Activated CD4-positive, alpha-beta T cell treated with anti-CD3 and anti-CD28 coated beads, Interleukin-2, amount 10 ng/mL, durations not matched to agents 24 days and 14 days (primary cell): ENCODE measurements at places on chromosomes 11 and 22. TPM values are rescaled to one million over a fixed set of nuclear protein-coding genes. Genes with fewer than 3 reads are reported as not detected.

The OR5D14 gene
- not detected in 2 replicates for total RNA-seq

The TEX54 gene
- 0.79 and 2.0 TPM in 2 replicates for total RNA-seq

The CDC42BPG gene
- total RNA-seq = 0.05 TPM in 2 replicates

The CECR2 gene
- 0.09 and 0.14 TPM in 2 replicates for total RNA-seq

The BIRC2 gene
- total RNA-seq = 27.8 and 30.8 TPM in 2 replicates

The HORMAD2 gene
- total RNA-seq = not detected in 2 replicates

The BTG4 gene
- not detected in 2 replicates for total RNA-seq

The CRYAB gene
- not detected in 2 replicates for total RNA-seq

The PDGFB gene
- 2.2 and 2.3 TPM in 2 replicates for total RNA-seq

The PGR gene
- not detected in 2 replicates for total RNA-seq

GRCh38 chr11:8813658-8814057, 97.3 kb upstream of the AKIP1 start:
- DNase-seq = peak; percentile 78

DNA sequence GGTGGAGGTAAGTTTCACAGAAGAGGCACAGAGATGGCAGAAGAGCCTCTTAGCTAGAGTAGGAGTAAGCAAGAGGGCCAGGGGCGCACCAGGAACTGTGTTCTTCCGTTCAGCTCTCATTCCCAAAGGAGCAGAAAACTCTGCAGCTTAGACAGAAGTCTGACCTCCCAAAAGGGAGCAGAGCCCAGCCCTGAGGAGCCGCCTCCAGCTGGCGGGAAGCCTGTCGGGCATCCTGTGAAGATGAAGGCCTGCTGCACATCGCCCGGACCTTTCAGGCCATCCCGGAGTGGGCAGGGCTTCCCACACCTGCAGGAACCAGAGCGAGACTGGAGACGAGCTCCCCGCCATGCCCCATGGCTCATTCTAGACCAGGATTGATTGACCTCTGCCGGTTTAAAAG, 1102.8 kb downstream of the BRD1 start:
- no peak for DNase-seq

- peak; percentile 81 for DNase-seq
Observed at GRCh38 chr22:21624120-21624879, 5.5 kb downstream of the YDJC start.

DNA sequence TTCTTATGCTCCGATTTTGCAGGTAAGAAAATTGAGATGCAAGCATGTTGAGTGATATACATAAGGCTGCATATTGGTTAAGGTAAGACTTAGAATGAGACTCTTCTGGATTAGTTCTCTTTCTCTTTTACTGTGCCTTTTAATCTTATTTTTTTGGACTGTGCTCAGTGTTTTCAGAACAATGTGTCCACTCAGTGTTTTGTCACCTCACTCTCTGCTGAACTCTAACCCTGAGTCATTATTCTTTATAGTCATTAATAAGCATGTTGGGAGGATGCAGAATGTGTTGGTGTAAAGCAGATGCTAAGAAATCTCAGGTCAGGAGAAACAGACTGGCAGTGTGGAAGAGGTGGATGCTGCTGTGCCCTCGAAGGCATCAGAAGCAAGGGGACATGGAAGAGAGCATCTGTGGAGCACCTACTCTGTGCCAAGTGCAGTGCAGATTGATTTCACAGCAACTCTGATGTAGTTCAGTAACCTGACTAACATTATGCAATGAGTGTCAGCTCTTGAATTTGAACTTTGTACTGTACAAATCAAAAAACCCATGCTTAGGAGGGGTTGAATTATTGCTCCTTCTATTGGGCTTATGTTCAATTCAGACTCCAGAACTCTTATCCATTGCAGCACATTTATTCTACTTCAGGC, 80.7 kb upstream of the LARGE1 start:
- no peak for DNase-seq

- DNase-seq = peak; percentile 49
Observed at GRCh38 chr11:6566704-6567370, 36.6 kb downstream of the RRP8 start.

- peak; percentile 81 for DNase-seq
Observed at GRCh38 chr11:71489311-71490043, 36.5 kb downstream of the NADSYN1 start.

DNA sequence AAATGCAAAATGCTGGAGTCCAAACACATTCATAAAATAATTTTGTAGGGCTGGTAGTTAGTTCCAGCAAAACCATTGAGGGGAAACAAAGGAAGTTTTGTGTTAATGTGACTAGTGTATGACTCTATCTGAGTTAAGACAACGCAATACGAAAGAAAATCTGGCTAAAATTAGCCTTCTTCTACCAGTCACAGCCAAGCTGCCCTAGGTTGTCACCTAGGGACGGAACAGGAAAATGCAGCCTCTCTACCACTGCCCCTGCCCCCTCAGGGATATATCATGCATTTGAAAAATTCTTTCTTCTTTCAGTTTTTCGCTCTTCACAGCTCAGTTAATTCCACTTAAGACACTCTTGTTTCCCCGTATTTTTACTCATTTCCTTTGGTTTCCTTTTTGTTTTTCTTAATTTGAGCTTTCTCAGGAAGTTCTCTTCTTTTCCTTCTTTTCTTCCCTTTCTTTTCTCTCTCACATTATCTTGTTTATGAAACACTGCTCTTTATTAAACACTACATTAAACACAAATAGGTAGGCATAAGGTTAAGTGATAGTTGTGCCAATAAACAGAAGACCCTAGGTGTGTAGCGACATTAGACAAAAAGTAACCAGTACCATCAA, 30.6 kb downstream of the KIRREL3 start:
- no peak for DNase-seq

DNA sequence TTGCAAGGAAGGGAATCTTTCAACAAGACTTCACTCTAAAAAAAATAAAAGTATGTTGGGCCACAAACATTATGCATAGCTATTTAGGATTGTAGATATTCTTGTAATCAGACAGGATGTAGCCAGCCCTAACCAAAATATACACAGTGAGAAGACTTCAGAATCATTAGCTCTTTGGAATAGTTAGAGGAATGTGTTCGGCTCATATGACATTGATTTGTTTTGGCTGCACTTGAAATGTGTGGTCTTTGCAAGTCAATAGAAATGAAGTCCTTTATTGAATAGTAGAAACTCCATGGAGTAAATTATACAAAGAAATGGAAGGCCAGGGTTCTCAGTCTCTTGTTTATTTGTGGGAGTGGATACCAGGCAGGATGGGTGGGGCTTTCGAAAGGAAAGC, 692.1 kb downstream of the NTM start:
- DNase-seq = no peak

DNA sequence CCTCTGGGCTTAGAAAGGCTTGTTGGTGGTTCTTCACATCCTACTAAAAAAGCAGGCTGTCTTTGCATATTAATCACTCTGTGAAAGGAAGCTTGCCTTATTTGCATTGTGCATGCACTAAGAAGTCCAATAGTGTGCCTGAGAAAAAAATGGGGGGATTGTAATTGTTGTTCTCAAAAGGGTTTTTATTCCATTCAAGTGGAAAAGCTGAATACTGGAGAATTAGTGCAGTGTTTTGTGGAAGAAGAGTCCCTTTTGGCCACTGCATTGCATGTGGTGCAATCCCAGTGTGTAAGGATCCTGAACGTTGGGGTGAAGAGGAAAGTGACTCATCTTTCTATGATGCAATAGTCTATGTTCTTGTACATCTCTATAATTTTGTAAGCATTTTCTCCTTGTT, 16.5 kb downstream of the NCAM1 start:
- DNase-seq = no peak

- no peak for DNase-seq
Observed at GRCh38 chr11:105181521-105181920, 42.0 kb upstream of the CARD18 start.

GRCh38 chr11:11960687-11961086, 47.7 kb downstream of the DKK3 start:
- peak; percentile 80 for DNase-seq

GRCh38 chr11:79062814-79063762, 377.7 kb downstream of the TENM4 start:
- DNase-seq = no peak

DNA sequence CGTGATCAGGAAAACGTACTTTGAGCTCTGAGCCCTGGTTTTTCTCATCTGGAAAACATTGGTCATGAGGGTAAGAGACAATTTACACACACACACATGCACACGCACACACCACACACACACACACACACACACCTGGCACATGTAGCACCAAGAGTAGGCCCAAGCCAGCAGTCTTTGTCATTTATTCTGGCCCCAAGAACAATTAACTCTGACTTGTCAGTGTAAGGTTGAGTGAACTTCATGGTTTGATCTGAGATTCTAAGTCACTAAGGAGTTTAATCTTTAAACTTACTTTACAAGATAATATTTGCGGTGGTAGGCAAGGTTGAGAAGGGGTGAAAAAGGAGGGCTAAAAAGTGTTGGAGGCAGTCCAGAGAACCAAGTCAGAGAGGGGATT, 44.1 kb downstream of the MMP20 start:
- DNase-seq = no peak

DNA sequence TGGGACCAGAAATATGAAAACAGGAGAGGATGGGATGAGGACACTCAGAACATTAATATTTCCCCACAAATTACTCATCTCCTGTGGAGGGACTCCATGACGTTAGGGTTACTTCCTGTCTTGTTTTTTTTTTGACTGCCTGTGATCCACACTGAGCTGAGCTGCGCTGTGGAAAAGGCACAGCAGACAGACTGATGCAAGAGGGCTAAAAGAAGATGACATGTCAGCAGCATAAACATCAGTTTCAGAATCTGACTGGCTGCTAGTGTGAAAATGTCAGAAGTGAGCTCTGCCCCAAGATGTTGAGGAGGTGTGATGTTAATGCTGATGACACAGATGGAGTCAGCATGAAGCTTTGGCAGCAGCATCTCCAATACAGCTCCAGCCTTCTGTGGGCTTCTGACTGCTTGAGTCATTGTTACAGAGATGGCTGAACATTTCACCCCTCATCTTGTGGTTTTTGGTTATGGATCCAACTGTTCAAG, 286.8 kb downstream of the BLID start:
- no peak for DNase-seq

GRCh38 chr11:61533039-61533375, 24.5 kb downstream of the LRRC10B start:
- DNase-seq = no peak

DNA sequence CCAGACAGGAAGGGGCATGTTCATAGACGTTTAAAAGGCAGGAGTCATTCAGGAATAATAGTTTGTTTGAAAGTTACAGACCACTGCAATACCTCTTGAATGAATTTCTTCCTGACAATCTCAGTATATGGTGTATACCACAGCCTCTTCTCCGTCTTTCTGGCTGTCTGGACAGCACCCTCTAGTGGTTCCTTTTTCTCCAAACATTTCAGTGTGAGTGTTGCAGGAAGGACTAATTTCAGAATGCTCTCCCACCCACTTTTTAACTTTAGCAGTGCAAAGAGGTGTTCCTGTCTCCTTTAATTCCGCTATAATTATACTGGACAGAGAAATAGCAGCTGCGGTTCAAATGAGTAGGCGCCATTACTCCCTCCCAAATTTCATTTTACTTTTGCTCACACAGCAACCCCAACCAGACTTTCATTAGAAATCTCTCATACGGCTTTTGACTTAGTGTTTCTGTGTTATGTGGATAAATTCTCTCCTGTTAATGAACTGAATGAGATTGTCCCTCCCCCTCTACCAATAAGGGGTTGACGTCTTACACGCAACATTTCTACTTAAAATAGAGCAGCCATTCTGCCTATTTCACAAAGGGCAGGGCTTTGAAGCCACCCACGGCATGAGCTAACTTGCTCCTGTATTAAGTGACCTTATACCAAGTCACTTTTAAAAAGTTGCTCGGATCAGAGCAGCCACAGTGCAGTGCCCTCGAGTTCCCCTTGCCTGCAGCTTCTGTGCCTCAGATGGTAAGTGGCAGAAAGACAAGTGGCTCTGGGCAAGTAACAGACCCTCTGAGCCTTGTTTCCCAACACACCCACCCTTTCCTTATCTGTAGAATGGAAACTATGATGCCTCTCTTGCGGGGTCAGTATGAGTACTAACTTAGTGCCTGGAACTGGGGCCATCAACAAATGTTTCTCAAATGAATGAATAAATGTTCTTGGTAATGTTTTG, 368.6 kb downstream of the OPCML start:
- peak; percentile 68 for DNase-seq

DNA sequence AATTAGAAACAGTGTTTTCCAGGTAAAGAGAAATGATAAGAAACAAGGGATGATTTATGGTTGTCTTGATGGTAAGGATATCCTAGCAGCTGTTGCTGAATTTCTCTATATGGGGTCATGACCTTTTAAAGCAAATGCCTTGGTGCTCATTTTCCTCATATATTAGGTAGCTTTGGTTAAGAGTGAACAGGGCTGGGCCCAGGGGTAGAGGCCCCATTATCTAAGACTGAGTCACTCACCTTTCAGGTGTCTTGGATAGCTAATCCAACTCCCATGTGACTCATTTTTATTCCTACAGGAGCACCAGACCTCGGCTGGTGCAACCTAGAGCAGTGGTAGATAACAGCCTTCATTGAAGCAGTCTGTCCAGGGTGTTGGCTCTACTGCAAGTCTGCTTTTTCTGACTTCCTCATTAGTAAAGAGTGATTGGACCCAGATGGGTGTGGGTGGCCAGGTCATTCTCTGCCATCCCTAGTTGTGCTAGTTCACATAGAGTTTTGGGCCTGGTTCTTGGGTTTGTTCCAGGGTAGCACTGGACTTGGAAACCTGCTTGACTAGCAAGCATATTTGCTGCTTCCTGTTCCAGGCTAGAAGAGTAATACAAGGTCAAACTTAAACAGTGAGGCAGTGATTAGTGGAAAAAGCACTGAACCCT, 37.4 kb downstream of the CTNND1 start:
- no peak for DNase-seq

GRCh38 chr11:69497221-69497787, 15.8 kb downstream of the LINC01488 start:
- DNase-seq = no peak

- DNase-seq = no peak
Observed at GRCh38 chr11:70226183-70226582, 23.1 kb downstream of the FADD start.

DNA sequence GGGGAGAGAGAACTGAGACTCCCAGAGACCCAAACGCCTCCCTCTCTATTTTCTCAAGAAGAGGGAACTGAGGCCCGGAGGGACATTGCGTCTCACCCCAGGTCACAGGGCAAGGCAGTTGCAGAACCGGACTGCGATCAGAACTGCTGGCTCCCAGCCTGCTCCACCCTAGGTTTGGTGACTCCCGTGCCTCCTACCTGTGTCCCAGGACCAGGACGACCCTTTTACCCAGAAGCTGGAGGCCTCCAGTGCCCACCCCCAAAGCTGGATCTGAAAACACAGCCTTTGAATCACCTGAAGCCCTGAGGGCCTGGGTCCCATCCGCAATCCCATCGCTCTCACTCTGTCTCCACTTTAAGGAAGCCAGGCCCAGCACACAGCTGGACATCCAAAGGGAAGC, 1.4 kb downstream of the GSTT4 start:
- DNase-seq = peak; percentile 55

GRCh38 chr11:84648471-84648870, 978.7 kb downstream of the DLG2 start:
- no peak for DNase-seq

- no peak for DNase-seq
Observed at GRCh38 chr11:74844072-74844471, 95.4 kb downstream of the RNF169 start.

DNA sequence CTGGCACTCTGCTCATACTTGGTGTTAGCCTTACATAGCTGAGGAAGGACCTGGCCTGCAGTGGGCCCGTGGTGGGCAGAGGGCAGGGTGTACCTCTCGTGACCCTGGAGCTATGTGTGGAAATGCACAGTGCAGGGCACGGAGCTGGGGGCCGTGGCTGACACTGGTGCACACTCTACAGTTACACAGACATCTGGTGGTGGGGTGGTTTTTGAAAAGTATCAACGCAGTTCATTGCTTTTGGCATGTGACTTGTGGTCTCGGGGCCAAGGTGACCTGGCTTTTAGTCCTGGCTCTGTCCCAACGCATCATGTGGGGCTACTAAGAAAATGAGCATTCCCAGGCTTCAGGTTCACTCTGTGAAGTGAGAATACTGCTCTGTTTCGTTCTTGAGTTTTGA, 553.6 kb downstream of the NTM start:
- DNase-seq = no peak
